Hematopoietic multipotent progenitor cell treated with erythropoietin and hydrocortisone succinate and interleukin-3 and kit ligand, for 15 days (in vitro differentiated cells): ENCODE measurements at places on chromosomes 12 and 14.

DNA sequence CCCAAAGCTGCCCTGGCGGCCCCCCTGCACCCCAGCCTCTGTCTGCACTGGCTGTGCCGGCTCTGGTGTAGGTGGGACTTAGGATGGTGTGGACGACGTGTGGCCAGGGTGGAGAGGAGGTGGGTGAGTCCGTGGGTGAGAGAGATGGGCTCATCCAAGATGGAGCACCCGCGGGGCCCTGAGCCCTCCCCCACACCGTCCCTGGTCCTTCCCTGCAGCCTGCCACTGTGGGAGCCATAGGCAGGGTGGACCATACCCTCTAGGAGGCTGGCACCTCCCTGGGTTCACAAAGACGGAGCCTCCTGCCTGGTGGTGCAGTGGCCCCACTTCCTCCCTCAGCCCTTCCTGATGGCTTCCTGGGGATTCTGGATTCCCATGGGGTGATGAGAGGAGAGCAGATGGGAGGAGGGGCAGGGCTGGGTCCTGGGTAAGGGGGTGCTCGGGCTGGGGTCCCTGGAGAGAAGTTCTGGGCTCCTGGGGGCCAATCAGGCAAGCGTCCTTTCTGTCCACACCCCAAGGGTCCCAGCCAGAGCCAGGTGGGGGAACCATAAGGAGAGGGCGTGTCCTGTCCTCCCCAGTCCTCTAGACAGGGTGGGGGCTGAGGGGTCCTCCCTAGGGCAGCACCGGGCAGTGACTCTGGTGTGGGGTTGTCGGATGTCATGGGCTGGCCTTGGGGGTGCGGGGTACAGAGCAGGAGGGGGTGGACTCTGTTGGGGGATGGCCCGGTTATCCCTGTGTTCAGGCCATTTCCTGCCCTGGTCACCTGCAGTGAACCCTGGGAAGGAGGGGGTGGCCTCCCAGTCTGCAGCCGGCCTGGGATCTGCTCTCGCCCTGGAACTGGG lies 384.8 kb downstream of the TMEM121 start:
- DNase-seq = no peak

DNA sequence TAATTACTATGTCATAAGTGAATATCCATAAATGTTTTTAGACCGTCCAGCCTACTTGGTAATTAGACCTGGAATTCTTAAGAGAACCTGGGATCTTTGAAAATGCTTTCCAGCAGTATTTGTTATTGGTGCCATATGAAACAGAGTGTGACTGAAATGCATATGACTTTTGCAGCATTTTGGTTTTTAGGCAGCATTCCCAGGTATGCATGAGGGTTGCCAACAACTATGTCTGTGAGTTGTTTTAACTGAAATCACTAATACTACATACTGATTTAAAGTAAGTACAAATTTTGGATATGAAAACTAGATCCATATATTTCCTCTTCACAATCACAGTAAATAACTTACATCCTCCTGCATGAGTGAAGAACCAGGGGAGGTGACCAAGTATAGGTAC lies 437.7 kb upstream of the FAR2 start:
- DNase-seq = no peak

- DNase-seq = no peak
Measured at GRCh38 chr14:100333827-100334226, 10.7 kb downstream of the SLC25A47 start.

- DNase-seq = no peak
Measured at GRCh38 chr12:83843541-83843940, 1069.1 kb downstream of the SLC6A15 start.

DNA sequence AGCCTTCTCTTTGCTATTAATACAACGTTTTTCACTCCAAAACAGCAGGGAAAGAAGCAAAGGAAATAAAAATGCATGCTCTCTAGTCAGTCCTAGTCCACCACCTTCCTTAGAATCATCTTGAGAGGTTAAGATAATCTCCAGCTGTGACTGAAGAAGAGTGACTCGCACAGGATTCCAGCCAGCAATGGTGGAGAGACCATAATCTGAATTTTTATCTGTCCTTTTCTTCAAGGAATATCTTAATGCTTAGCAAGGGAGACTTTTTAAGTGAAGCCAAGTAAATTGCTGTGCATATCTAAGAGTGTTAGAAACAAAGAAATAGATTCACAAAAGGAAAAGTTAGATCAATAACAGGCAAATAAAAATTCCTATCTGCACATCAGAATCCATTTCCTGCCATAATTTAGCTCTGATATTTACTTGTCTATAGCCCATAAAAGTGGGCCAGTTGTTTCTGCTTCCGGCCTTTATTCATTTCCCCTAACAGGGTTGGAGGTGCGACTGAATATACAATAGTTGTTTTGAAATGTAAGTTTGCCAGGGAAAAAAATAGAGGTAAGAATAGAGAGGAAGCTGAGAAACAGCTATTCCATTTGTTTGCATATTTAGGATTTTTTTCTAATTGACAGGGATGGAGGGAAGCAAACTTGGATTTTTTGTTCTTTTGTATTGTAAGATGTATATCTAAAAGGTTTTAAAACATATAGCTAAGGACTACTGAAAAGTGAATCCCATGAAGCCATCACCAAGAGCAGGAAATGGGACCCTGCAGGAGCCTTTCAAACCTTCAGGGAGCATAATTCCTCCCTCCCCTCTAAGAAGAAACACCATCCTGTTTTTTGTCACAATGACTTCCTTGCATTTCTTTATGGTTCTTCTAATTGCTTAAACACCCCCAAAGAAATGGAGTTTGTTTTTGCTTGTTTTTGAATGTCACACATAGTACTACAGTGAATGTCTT lies 154.0 kb downstream of the ITPR2 start:
- DNase-seq = no peak

DNA sequence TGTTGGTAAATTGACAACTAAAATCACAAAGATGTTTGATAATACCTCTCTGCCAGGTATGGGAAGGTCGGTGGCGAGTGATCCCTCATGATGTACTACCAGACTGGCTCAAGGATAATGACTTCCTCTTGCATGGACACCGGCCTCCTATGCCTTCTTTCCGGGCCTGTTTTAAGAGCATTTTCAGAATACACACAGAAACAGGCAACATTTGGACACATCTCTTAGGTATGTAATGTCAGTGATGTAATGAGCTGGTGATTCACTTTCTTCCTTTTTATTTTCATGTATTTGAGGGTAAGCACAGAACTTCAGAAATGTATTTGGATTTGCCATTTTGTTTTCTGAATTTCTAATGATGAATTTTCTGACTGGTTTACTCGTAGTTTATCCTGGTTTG lies 42.6 kb upstream of the LRTM2 start:
- DNase-seq = no peak

DNA sequence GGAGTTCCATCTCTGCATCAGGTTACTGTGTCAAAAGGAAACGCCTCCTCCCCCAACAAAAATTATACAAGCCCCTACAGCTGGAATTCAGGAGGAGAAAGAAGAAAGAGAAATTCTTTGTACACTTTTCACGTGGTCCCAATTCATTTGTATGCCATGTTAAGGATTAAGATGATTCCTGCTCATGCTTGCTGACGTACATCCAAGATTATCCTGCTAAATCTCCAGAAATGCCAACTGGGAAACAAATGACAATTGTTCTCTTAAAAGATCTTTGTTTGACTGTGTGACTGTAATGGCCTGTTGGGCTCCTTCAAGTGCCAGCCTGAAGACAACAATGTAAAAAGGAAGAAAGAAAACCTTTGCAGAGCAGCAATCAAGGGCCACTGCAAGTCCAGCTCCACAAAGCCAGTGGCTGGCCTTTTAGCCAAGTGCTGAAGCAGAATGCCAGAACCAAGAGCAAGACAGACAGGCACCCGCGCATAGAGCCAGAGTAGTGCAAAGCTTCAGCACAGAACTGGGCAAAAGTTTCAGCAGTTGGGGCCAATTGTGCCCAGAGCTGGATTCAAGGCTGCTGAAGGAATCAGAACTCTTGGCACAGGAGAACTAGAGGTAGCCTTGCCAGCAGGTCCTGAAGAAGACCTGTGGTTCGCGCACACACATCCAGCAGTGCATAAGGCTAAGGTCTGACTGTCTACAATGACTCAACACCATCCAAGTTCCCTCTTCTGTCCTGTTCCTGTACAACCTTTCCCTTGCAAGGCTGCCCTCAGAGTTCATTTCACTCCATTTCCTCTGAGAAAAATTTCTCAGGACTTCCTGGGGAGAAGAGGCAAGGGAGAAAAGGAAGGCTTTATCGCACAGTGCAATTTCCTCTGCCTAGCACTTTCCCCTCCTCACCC lies 209.7 kb upstream of the BMP4 start:
- DNase-seq = no peak

DNA sequence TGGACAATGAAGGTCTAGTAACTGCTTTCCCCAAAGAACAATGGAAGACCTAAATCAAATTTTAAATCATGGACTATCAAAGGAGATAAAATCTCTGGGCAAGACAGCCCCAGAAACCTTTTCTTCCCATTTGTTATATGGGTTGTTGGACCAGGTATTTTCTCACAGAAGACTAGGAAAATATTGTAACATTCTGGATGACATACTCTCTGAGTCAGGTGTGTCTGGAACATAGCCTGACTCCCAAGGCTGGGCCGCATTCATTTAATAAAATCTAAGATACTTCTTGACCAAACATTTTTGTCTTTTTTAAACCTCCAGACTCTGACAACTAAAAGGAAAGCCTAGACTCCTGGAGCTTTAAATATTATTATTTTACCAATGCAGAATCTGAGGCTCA lies 87.9 kb downstream of the ATP23 start:
- DNase-seq = no peak

GRCh38 chr14:70988452-70988851 lies 81.2 kb downstream of the PCNX1 start:
- DNase-seq = no peak

- DNase-seq = no peak
Measured at GRCh38 chr14:26598672-26599131, 869 bp upstream of the NOVA1 start.

- no peak for DNase-seq
Measured at GRCh38 chr14:29392287-29392686, 535.4 kb downstream of the PRKD1 start.

GRCh38 chr12:26188641-26189040 lies 6.7 kb upstream of the SSPN start:
- no peak for DNase-seq

GRCh38 chr14:63051992-63052391 lies 6.7 kb upstream of the KCNH5 start:
- no peak for DNase-seq

- DNase-seq = no peak
Measured at GRCh38 chr14:64891173-64891838, 11.6 kb upstream of the SPTB start.

- no peak for DNase-seq
Measured at GRCh38 chr14:68471029-68471963, 321.6 kb downstream of the ZFP36L1 start.

GRCh38 chr12:50569321-50569720 lies 64.5 kb downstream of the DIP2B start:
- DNase-seq = no peak

- DNase-seq = no peak
Measured at GRCh38 chr12:45273717-45274271, 57.9 kb downstream of the ANO6 start.

DNA sequence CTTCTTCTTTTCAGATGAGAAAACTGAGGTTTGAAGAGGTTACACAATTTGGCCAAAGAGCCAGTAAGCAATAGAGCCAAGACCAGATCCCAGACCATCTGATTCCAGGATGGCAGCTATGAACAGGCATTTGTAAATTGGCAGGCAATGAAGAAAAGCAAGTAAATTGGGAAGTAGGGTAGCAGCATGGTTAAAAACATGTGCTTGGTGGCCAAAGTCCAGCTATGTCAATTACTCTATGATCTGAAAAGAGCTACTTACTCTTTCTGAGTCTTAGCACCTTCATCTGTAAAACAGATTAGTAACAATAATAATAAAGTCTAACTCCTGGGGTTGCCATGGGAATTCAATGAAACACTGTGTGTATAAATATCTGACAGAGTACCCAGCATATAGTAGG lies 60.2 kb upstream of the MDM1 start:
- DNase-seq = no peak

- no peak for DNase-seq
Measured at GRCh38 chr14:51507906-51508511, 143.7 kb upstream of the FRMD6 start.

DNA sequence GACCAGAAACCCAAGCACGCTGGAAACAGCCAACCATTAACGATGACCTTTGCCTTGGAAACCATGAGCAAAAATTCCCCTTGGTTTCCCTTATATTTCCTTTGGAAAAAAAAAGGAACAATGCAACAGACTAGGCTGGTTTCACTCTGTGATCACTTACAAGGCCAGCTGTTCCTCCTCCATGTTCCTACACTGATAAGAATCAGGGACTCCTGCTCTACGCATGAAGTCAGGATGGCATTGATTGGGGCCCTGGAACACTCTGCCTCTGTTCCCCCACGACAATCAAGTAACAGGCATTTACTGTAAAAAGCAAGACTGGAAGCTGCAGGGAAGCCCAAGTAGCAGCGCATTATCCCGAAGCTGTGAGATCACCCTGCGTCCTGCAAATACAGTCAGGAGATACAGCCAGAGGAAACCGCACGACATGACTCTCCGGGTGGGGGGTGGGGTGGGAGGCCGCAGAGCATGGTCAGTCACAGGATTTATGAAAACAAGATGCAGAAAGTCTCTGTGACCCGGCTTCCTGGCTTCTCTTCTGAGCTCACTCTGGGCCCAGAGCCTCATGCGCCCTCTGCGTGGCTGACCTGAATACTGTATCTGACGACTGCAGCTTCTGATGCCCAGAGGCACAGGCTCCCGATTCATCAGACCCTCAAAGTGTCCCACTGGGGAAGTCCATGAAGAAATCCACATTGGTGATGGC lies 31.1 kb downstream of the SSH1 start:
- no peak for DNase-seq

DNA sequence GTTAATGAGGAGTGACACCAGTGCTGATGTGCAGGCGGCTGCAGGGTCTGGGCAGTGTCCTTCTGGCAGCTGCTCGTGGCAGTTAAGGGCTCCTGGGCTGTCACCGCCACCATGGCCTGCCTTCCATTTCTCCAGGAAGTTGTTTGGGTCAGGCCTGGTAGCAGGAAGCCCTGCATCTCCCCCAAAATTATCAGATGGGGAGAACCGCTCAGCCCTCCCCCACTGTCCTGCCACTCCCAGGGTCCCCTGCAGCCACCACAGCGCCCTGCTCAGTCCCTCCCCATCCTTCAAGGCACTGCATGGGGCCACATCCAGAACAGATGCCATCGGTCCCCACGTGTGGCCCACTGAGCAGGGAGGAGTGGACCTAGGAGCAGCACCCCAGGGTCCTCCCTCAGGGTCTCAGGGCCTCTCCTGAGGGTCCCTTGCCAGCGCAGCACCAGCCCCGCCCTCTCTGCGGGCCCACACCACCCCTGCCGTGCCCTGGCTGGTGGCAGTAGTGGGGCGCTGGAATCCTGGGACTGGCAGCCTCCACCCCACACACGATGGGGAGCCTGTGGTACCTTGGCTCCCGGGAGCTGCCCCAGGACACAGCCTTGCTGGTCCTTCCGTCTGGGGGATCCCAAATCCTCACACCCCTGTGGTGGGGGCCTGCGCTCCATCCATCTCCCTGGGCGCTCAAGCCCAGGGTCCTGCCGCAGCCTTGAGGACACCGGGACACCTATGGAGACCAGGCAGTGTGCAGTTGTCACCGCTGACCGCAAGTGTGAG lies 10.3 kb upstream of the AMN start:
- no peak for DNase-seq

GRCh38 chr14:73723406-73723796 lies 9.2 kb upstream of the PNMA1 start:
- DNase-seq = no peak

GRCh38 chr12:70652451-70652850 lies 15.2 kb upstream of the PTPRB start:
- no peak for DNase-seq

GRCh38 chr14:97331526-97331925 lies 534.3 kb downstream of the VRK1 start:
- DNase-seq = no peak

GRCh38 chr14:73339846-73340595 lies 102.7 kb downstream of the PAPLN start:
- DNase-seq = no peak

- DNase-seq = no peak
Measured at GRCh38 chr12:84689638-84690037, 223.0 kb downstream of the SLC6A15 start.
